Spinal cord (tissue), 10 donors: ENCODE measurements at places on chromosomes 1 and 21. TPM values are rescaled to one million over a fixed set of nuclear protein-coding genes. Genes with fewer than 3 reads are reported as not detected.

RGS8 gene
- total RNA-seq: 6.8 TPM

DCLRE1B gene
- 11.4 TPM for total RNA-seq

EXO5 gene
- total RNA-seq: 10.6 TPM

PCNX2 gene
- total RNA-seq: 85.8 TPM

ERRFI1 gene
- total RNA-seq: 65.8 TPM

KCNA10 gene
- not detected for total RNA-seq

RGS18 gene
- total RNA-seq: 1.5 TPM

FALEC gene
- 1.2 TPM for total RNA-seq

TMEM52 gene
- total RNA-seq: 1.7 TPM

TSPAN2 gene
- total RNA-seq: 29.0 TPM

ILDR2 gene
- 18.8 TPM for total RNA-seq

AQP10 gene
- total RNA-seq: 0.30 TPM

LCE2B gene
- total RNA-seq: not detected

HPDL gene
- 2.0 TPM for total RNA-seq
